ENCODE measurements at places on chromosomes 1 and 21.
A peak's percentile ranks its signal among the peaks of the same experiment; 100 is the strongest.

DNA sequence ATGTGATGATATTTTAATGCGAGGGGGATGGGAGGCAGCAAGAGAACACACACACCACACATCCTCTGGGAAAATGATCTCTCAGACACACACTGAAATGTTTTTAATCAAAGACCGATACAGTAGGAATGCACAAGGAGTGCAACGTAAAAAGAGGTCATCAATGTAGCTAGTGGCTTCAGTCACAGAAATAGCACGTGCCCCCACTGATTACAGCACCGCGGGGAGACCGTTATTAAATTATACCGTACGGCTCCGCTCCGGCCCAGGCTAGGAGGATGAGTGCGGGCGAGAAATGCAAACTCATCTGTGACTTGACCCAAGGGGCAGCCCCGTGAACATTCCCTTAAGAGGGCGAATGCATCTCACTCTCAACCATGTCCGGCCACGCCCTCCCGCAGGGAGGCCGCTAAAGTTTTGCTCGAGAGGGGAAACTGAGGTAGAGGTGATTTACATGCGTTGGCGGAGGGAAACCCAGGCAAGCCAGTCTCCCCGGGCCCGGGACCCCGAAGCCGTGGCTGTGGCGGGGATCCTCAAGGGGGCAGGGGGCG is 552 bp downstream of the UBR4 start:
- DNase-seq, result peak; percentile 60

- no peak for DNase-seq
These were observed 60.3 kb downstream of the UBE2T start for GRCh38 chr1:202281316-202282024.

- DNase-seq, result no peak
These were observed 112.9 kb downstream of the PTPN14 start for GRCh38 chr1:214438530-214438929.

- DNase-seq, result no peak
These were observed 28.8 kb downstream of the MCOLN2 start for GRCh38 chr1:84968101-84968500.

DNA sequence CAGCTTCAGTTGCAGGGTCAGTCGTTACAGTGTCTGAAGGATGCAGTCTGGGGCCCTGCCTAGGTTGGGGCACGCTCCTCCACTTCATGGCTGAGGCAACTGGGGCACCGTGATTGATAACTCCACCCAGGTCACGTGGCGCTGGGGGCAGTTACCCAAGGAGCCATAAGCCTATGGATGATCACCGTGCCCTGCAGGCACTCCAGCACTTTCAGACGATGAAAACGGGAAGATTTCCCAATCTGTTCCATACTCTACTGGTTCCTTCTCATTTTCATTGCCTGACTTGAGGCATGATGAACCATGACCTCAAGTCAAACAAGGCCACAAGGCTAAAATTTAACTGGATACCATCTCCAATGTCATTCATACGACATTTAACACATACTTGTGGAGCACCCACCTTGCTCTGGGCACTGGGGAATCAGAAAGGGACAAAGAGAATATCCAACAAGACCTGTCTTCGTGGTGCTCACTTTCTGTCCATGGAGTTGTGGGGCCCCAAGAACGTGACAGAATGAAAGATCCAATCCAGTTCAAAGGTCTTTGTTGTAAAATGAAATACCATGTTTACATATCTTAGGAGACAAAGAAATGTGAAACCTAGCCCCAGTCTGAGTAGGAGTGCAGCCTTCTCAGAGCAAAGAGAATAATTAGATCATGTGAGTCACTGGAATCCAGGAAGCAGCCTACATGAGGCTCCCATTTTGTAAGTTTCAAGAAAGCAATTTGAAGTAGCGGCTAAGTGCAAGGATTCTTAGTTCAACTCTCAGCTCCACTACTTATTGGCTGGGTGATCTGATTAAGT is 39.4 kb upstream of the SPOCD1 start:
- DNase-seq, result no peak

GRCh38 chr1:207673399-207673798 is 28.5 kb downstream of the CR1L start:
- no peak for DNase-seq

DNA sequence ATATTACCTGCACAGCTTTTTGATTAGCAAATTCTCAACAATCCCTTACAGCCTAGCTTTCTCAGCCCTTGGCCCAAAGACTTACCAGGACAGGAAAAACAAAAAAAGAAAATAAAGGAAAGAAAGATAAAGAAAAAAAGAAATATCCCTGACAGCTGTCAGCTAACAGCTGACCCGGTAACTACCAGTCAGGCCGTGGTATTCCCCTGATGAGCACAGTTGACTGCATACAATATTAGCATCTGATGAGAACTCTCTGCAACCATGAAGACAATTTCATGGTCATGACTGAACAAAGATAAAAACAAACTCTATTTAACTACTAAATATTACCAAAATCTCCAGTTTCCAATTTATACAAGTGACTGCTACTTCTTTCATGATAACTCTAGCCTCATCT is 798.8 kb downstream of the PLA2G4A start:
- no peak for DNase-seq

- no peak for DNase-seq
These were observed 58.4 kb upstream of the DYNLT5 start for GRCh38 chr1:66693856-66694255.

- DNase-seq, result peak; percentile 61
These were observed 111.3 kb downstream of the C1orf21 start for GRCh38 chr1:184497959-184498723.

DNA sequence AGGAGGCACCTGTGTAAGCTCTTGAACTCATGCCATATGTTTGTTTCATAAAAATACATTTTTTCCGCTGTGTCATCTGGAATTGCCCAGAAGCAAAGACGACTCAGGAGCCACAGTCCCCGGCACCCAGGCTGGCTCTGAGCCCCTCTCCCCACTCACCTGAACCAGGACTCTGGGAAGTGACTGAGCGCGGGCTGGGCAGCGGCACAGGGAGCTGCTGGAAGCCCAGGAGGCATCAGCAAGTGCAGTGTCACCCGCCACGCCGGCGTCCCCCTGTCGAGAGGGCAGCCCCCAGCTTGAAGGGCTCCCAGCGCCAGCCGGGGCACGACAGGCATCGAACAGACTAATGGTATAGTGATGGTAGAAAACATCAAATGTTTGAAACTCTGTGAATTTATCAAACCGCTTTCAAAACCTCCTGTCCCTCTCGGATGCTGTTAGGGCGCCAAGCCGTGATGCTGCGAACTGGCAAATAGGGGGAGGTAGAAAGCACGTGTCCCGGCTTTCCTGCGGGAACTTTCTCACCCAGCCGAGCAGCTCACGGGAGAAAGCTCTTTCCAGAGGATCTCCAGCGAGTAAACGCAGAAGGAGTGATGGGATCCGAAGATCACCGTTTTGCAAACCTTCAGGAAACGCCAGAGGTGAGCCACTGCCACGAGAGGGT is 57.8 kb upstream of the COL18A1 start:
- no peak for DNase-seq

- DNase-seq, result no peak
These were observed 339.8 kb downstream of the OMA1 start for GRCh38 chr1:58206749-58207148.

DNA sequence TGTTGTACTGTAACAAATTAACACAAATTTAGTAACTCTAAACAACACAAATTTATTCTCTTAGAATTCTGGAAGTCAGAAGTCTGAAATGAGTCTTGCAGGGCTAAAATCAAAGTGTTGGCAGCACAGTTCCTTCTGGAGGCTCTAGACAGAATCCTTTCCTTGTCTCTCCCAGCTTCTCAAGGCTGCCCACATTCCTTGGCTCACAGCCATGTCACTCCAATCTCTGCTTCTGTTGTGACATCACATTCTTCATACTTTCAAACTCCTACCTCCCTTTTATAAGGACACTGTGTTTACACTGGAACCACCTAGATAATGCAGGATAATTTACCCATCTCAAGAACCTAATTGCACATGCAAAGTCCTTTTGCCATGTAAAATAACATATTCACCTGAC is 225.0 kb upstream of the PRMT6 start:
- no peak for DNase-seq

GRCh38 chr1:14135070-14135469 is 435.1 kb downstream of the PRDM2 start:
- peak; percentile 1 for DNase-seq

- DNase-seq, result no peak
These were observed 72.1 kb downstream of the ZNF648 start for GRCh38 chr1:181989261-181989920.

GRCh38 chr1:113021430-113022085 is 51.4 kb upstream of the LRIG2 start:
- DNase-seq, result no peak

GRCh38 chr21:32770871-32771523 is 558 bp downstream of the PAXBP1 start:
- DNase-seq, result peak; percentile 75

DNA sequence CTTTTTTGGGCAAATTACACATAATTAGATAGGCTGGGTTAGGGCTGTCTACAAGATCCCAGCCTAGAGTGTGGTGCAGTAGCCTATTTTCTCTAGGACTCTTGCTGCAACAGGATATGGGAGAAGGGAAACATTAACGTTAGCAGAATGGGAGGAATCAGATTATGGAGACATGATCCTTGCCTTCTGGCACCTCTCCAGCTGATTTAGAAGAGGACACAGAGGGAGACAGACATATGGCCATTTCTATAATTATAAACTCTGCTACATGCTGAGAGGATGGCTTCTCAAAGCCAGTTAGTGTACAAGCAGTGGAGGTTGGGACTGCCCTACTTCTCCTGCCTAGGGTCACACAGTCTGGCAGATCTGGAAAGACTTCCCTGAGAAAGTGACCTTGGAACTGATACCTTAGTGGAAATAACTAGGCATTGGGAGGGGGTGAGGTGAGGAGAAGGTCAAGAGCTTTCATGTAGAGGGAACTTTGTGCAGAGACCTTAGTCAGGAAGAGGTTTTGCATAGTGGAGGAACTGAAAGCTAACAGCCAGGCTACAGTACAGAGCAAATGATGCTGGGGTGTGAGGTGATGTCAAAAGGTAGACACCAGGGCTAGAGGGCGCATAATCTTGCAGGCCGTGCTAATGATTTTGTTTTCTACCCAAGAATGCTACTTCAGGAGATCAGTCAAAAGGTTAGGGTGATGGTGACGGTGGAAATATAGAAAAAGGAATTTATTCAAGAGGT is 1.2 kb upstream of the CD1D start:
- no peak for DNase-seq

DNA sequence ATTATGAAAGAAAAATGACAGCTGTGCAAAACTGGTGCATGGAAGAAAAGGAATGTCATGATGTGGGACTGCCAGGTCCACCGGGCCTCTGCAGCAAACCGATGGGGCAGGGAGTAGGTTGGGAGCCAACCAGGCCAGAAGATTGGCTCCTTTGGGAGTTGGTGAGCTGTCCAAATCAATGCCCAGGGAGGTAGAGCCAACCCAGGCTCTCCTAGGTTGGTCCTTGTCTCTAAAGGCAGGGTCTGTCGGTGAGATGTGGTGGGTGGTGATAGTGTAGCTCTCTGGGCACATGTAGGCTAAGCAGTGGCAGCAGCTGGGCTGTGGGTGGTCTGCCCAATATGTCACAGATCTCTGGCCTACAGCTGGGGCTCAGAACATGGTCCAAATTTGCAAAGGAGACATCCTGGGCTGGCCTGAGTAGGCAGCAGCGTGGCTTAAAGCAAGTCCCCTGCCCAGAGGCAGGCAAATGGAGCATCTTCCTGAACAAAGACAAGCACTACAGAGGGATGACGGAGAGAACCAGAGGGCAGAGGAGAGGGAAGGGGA is 61.2 kb upstream of the PRDX6 start:
- no peak for DNase-seq

DNA sequence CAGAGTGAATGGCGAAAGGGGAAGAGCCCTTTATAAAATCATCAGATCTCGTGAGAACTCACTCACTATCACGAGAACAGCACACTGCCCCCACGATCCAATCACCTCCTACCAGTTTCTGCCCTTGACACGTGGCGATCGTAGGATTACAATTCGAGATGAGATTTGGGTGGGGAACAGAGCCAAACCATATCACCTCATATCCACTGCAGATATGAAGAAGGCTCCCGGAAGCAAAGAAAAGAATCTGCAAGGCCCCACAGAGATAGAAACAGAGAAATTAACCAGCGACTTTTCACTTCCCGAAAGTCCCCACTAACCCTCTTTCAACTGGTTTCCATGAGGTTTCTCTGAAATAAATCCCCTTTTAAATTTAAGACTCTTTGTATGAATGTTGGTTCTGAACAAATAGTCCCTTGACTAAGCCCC is 86.2 kb upstream of the IRF2BP2 start:
- no peak for DNase-seq

GRCh38 chr1:66302815-66303214 is 231.1 kb upstream of the SGIP1 start:
- DNase-seq, result no peak

DNA sequence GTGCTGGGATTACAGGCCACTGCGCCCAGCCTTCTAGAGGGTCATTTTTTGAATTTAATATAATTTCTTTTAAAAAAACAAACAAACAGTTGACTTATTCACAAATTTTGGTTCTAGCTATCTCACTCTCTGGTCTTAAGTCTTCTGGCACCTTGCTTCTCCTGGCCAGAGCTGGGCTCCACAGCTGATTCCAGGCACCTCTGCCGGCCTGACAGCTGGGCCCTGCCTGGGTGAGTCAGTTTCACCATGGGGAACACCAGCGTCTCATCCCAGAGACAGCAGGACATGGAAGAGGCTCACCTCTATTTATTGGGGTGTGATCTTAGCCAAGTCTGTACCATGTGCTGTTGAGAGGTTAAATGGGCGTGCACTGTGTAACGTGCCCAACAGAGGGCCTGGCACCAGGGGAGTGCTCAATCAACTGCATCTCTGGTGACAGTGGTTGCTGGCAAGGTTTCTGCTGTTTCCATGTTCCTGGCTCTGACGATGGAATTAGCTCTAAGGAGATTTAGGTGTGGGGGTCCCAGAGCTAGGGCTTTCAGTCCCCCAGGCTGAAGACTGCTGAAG is 956 bp downstream of the CPLANE2 start:
- peak; percentile 62 for DNase-seq

- peak; percentile 35 for DNase-seq
These were observed 89.5 kb upstream of the PGBD5 start for GRCh38 chr1:230515451-230516145.

GRCh38 chr1:114145504-114146151 is 8.0 kb downstream of the SYT6 start:
- DNase-seq, result no peak

DNA sequence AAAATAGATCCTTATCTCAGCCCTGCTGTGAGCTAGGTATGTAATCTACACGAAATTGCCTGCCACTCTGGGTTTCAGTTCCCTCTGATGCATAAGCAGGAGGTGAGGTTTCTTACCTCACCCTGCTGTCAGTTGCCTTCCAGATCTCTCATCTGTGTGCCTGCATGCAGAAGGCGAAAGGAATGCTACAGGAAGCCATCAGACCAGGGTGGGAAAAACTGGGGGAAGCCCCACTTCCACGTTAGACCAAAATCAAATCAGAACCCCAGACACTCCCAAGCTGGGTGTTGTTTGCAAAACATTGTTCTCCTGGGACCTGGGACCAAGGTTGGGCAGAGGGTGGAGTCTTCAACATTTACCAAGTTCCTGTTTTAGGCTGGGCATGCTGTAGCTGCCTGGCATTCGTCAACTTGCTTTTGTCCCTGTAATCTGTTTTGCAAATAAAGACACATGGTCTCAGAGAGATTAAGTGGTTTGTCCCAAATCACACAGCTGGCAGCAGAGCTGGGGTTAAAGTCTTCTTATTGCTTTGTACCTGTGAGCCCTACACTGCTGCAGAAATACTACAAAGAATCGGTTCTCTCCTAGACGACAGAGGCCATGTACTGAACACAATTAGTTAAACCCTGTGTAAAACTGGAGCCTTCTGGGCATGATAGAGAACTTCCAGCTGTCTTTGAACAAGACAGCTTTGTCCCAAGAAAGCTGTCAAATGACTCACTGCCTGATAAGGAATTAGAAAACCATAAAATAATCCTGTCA is 389.7 kb upstream of the RUNX1 start:
- no peak for DNase-seq

Data from iPS-NIHi11 (cell line).